ENCODE measurements at places on chromosomes 6 and 20.

GRCh38 chr20:20743511-20744169, 31.2 kb upstream of the RALGAPA2 start:
- peak; percentile 23 for DNase-seq

- DNase-seq: peak; percentile 14
Observed at GRCh38 chr6:106315765-106316374, 9.7 kb downstream of the ATG5 start.

DNA sequence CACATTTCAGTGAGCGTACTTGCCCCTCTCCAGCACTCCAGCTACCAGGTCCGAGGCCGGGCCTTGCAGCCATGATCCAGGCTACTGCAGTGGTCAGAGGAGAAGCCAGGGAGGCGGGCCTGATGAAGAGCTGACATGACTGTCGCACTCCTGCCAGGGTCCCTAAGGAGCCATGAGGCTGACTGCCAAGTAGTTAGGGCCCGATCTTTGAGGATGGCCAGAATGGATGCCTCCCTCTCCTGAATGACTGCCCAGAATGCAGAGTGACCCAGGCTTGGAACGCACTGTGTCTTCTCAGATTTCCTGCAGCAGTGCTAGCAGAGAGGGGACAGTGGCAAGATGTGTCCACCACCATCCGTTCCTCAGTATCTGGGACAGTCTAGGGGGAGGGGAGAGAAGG, 24.7 kb upstream of the LRFN2 start:
- DNase-seq: no peak

GRCh38 chr20:63942250-63942951, 13.8 kb downstream of the UCKL1 start:
- peak; percentile 20 for DNase-seq

GRCh38 chr6:33663727-33664449, 42.8 kb downstream of the ITPR3 start:
- no peak for DNase-seq

GRCh38 chr20:35295058-35295457, 2.8 kb upstream of the FAM83C start:
- no peak for DNase-seq
